Stimulated activated CD4-positive, alpha-beta T cell treated with anti-CD3 and anti-CD28 coated beads, Interleukin-15, amount 100 ng/mL, for 1 hour (primary cell): ENCODE measurements at places on chromosomes 11 and 22.

DNA sequence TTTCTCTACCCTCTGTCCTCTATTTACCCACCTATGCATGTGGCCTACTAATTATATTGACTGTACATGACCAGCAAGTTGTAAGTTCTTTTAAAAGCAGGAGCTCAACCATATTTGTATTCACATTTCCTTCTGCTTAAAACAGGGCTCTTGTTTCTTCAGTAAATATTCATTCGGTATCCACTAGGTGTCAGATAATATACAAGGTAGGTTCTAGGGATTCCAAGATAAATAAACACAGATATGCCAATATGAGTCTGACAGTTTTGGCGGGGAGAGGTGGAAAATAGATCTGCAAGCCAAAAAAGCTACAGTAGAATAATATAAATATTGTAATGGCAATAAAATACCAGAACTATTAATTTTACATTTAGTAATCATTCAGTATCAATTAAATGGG lies 15.3 kb upstream of the RAB30 start:
- no peak for DNase-seq

DNA sequence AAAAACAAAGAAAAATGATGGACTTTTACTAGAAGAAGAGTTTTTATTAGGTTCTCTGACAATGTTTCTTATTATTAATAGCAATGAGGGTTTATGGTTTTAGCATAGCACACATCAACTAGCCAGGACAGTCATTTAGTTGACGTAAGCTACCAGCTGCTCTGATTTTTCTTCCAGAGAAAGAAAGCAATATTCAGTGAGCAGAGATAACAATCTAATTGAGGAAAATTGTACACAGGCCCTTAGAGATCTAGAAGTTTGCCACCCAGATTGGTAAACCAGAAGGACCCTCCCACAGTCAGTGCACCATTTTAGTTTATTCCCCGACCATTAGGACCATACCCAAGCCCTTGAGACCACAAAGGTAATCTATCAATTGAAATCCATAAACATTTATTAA lies 28.7 kb upstream of the TBCEL start:
- no peak for DNase-seq

- DNase-seq, result no peak
Measured at GRCh38 chr11:66136752-66137123, 66.7 kb downstream of the PACS1 start.

DNA sequence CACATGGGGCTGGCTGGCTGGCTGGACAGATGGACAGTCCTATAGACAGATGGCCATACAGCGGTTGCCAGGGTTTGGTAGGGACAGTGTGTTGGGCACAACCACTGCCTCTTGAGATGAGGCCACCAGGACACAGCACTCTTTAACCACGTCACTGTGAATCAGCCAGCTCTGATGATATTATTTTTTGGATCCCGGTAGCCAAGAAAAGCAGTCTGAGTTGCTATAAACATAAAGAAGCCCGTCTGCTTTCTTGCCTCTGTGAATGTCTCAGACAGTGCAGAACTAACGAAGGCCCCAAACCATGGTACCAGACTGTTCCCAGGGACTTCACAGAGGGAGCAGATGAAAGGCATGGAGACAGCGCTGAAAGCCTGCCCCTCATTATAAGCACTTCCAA lies 115.9 kb upstream of the CSNK2A3 start:
- no peak for DNase-seq

DNA sequence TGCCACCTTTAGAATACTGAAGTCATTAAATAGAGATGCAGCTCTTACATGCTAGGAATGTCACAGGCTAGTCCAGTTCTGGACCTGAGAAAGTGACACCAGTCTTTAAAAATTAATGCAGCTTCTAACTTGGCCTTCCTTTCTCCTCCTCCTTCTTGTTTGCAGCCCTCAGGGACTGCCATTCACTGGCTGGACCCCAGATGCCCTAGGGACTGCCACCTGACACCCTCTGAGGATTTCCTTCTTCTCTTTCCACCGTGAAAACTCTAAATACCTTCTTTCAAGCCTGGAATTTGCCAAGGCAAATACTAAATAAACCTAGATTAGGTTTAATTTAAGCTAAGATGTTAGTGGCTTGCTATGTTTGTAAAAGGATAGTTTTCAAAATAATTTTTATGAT lies 78.4 kb downstream of the MUC15 start:
- DNase-seq, result no peak

GRCh38 chr11:69940246-69940610 lies 121.0 kb upstream of the FGF3 start:
- DNase-seq, result no peak

DNA sequence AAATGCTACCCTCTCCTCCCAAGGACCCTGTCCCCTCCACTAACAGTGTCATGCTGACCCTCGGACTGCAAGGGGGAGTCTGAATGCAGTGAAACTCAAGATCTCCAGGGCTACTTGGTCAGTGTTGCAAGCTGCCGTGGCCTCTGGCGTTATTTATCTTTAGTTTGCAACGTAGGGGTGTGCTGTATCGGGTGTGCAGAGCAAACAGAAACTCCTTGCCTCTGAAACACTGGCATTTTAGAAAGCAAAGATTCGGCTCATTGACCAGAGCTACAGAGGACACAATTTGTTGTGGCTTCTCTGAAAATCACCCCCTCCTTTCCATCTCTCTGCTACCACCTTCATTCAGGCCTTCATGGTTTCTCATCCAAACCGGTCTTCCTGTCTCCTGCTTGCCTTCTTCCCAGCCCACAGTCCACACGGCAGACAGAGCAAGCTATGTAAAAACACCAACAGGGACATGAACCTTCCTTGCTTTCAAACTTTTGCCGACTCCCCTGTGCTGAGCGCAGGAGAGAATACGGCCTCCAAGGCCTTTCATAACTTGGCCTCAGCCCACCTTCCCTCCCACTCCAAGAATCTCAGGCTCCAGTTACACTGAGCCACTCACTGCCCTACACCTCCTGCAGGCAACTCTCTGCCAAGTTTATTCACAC lies 14.9 kb downstream of the FZD4 start:
- DNase-seq, result no peak

DNA sequence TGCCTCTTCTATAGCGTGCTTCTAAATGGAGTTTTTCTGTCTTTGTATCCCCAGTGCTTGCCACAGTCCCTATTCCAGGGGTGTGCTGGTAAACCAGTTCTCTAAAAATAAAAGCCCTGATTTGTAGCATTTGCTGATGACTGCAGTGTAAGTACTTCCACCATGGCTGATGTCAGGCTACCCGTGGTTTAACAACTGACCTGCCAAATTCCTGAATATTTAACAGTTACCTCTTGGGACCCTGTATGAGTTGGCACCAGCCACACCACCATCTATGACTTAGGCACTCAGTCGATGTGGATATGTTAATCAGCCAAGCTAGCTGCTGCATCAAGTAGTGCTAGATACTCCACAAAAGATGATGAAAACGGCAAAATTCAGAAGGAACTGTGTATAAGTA lies 94.0 kb upstream of the MTNR1B start:
- no peak for DNase-seq

DNA sequence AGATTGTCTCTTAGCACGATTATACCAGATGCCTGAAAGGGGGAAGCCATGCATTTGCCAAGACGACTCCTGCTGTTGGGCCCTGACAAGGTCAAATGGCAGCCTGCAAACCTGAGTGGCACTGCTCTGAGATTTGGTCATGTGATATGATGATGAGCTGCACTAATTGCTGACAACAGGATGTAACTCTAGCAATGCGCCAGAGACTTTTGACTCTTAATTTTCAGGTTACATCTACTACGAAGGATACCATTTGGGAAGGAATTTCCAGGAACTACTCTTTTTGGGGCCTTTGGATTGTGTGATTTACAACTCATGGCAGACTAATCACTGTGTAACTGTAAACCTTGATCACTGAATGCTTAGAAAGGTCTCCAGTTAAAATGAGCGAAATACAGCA lies 13.1 kb downstream of the TREH start:
- no peak for DNase-seq

GRCh38 chr11:35491231-35491871 lies 34.1 kb downstream of the PAMR1 start:
- DNase-seq, result no peak

DNA sequence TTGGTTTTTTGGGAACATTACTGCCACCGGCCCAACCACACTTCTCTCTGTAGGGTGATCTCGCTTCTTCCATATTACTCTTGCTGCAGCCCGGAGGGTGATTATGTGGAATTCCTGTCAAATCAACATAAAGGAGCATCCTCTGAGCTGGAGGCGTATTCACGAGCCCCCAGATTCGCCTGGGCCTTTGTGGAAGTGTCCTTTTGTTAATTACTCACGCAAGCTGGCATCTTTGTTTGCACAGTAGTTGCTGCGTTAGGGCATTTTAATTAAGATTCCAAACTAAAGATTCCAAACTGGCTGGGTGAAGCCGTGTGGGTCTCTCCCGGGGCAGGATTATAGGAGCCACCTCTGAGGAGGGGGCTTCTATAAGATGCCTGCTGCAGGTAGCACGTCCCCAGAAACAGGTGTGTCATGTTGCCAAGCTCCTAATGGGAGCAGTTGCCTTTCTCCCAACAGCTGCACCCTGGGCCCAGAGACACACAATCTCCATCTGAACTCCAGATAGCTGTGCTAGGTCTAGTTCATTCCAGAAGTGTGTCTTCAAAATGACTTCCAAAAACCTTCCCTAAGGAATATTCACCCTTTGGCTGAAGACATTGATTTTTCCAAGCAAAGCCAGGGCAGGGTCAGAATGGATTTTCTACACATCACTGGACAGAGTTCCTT lies 40.9 kb downstream of the SHISAL1 start:
- no peak for DNase-seq

DNA sequence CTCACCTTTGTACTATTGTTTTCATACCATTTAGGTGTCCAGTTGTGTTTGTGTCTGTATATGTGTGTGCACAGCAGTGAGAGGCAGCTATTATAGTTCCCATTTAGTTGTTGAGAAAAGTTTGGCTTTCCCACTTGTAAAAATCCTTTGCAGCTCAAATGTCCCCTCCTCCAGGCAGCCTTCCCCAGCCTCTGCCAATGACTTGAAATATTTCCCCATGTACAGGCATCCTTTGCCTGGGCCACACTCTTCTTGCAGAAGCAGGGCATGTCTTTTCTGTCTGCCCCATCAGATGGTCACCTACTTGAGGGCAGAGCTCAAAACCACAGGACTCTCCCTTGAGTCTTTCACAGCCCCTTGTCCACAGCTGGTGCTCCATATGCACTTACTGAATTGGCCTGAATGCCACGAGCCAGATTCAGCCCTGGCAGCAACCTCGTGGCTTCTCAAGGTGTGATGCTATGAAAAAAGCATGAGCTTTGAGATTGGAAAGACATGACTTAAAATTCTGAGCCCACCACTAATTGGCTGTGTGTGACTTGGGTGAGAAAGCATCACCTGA lies 39.3 kb downstream of the MYEOV start:
- no peak for DNase-seq

DNA sequence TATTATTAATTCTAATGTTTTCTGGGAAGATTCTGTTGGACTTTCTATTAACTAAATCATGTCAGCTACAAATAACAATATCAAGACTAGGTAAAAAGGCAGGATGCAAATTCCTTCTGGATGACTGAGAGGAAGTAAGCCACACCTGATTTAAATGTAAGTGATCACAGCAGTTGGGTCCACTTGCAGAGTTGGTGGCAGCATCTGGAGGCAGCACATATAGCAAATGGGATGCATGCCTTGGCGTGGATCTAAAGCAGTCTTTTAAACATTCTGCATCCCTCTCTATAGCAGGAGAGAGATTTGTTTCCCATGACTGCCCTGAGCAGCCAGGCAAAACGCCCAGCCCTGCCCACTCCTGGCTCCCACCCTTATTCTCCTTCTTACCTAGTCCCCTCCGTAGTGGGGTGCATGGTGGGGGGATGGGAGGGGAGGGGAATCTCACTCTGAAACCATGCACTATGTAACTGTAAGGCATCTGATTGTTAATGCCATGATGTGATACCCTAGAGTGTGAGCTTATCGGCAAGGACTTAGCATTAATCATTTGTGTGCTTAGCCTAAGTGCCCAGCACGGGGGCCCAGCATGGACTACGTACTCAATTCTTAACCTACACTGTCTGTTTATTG lies 130.3 kb downstream of the EFCAB6 start:
- DNase-seq, result no peak

DNA sequence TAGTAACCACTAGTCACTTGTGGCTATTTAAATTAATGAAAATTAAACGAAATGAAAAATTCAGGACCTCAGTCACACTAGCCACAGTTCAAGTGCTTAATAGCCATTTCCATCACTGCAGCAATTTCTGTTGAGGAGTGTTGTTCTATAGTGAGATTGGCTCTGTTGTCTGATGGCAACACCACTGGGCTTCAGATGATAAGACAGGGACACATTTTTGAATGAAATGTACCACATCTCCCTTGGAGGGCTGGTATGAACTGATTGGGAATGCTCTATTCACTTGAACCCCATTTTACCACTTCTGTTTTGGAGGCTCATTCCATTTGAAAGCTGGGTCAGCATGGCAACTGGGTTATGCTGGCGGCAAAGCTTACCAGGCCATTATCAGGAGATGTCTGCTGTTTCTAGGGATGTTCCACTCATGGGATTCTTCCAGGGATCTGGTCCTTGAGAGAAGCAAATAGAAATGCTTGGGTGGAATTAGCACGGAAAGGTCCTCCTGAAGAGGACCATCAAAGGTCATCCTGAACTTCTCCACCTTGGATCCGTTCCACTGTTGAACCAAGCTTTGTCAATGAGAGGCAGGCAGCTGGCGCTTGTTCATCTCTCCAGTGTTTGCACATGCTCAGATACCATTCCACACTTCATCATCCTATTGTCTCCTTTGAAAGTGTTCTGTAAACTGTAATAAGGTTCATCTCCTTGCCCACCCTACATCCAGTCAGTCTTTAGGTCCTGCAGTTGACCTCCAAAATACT lies 7.6 kb downstream of the AMOTL1 start:
- DNase-seq, result no peak

GRCh38 chr11:108933630-108934029 lies 268.8 kb downstream of the DDX10 start:
- DNase-seq, result no peak

GRCh38 chr11:94219771-94220170 lies 84.6 kb upstream of the IZUMO1R start:
- DNase-seq, result no peak

- no peak for DNase-seq
Measured at GRCh38 chr11:8355416-8355742, 91.7 kb upstream of the LMO1 start.

GRCh38 chr11:910044-910588 lies 494 bp downstream of the CHID1 start:
- no peak for DNase-seq

- DNase-seq, result no peak
Measured at GRCh38 chr22:46626356-46626755, 6.2 kb downstream of the GRAMD4 start.

GRCh38 chr11:44582641-44583352 lies 17.3 kb downstream of the CD82 start:
- DNase-seq, result no peak

GRCh38 chr11:68925611-68926010 lies 21.9 kb downstream of the IGHMBP2 start:
- no peak for DNase-seq

- no peak for DNase-seq
Measured at GRCh38 chr22:41654322-41654721, 33.2 kb downstream of the XRCC6 start.

GRCh38 chr22:17191163-17191784 lies 28.0 kb downstream of the ADA2 start:
- DNase-seq, result no peak
